Pancreas (tissue), 10 donors: ENCODE measurements at places on chromosomes 16 and 17. TPM values are rescaled to one million over a fixed set of nuclear protein-coding genes. Genes with fewer than 3 reads are reported as not detected.

Gene TBC1D3
- not detected for polyA plus RNA-seq

Gene PTGES3L
- polyA plus RNA-seq: 1.0 TPM

Gene CRK
- polyA plus RNA-seq: 9.8 TPM

Gene SOCS3
- polyA plus RNA-seq: 28.5 TPM

Gene DBF4B
- polyA plus RNA-seq: 5.5 TPM

Gene ATP1B2
- 1.3 TPM for polyA plus RNA-seq

Gene CDH3
- polyA plus RNA-seq: 0.30 TPM
